Stimulated activated CD4-positive, alpha-beta T cell treated with anti-CD3 and anti-CD28 coated beads, Interleukin-12 subunit alpha, Interleukin-12 subunit beta, amount 100 ng/mL, for 4 hours (primary cell): ENCODE measurements at places on chromosomes 1 and 21.

DNA sequence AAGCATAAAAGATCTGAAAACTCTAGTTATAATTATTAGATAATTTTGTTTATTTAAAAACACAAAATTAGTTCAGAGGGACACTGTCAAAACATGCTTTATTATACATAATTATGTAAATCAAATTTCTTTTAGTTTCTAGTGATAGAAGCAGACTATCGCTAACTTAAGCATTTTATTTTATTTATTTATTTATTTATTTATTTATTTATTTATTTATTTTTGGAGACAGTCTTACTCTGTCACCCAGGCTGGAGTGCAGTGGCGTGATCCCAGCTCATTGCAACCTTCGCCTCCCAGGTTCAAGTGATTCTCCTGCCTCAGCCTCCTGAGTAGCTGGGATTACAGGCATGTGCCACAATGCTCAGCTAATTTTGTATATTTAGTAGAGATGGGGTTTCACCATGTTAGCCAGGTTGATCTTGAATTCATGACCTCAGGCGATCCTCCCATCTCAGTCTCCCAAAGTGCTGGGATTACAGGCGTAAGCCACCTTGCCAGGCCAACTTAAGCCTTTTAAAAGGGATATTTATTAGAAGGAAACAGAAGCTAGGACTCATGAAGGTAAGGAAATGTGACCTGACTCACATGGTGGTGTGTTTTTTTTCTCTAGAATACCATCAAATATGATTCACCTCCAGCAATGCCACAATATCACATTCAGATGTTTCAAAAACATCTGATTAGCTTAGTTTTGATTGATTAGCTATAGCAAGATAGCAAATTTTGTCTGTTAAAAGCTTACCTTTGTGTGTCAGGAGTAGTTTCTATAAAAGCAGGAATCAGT is 1357.4 kb upstream of the ADGRL4 start:
- no peak for DNase-seq

DNA sequence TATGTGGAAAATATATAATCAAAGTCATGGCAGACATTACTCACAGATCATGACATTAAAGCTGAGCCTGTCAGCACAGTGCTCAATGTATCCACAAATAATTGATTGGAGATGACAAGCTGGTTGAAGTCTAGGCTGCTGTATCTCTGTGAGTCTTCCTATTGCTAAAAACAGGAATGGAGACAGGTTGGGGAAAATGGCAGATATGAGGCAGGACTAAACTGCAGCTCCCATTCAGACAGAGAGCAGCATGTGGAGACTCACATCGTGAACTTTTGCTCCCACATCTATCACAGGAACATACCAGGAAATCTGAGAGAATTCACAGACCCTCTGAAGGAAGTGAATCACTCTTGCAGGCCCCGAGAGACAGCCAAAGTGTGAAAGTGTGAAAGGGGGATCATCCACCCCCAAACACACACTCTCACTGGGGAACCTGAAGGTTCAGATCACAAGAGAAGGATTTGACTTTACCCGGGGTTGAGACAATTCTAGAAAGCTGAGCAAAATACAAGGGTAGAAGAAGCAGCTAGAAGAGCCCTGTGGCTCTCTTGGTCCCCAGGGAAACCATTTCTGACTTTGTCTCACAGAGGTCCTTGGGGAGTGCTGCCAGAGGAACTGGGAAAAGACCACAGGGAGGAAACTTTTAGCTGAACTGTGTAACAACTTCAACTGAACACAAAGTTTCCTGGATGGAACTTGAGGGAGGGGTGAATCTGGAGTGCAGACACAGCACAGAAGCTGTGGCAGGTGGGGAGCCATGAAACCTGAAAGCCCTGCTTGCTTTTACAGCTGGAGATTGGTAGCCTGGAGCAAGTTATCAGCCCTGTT is 173.4 kb downstream of the S1PR1 start:
- no peak for DNase-seq

- DNase-seq = no peak
Observed at GRCh38 chr1:237042892-237043576, 1.1 kb downstream of the RYR2 start.

DNA sequence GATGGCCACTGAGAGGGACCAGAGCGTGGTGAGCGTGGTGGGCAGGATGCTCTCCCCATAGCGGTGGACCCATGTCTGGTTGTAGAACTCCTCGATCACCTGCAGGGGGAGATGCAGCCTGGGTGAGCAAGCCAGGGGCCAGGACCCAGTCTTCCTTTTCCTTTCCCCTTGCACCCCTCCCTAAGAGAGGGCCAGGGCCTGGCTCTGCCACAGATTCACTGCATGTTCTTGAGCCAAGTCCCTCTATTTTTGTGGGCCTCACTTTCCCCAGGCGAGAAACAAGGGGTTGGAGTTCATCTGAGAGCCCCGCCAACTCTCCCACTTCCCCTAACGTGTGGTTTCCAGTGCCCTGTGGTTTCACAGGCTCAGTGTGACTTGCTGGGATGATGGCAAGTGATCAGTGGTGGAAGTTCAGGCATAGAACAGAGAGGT is 27.5 kb downstream of the SLC2A1 start:
- no peak for DNase-seq

GRCh38 chr1:31423418-31423947 is 10.5 kb downstream of the SERINC2 start:
- DNase-seq = no peak
